ENCODE measurements at places on chromosomes 2 and 18.
A peak's percentile ranks its signal among the peaks of the same experiment; 100 is the strongest.

DNA sequence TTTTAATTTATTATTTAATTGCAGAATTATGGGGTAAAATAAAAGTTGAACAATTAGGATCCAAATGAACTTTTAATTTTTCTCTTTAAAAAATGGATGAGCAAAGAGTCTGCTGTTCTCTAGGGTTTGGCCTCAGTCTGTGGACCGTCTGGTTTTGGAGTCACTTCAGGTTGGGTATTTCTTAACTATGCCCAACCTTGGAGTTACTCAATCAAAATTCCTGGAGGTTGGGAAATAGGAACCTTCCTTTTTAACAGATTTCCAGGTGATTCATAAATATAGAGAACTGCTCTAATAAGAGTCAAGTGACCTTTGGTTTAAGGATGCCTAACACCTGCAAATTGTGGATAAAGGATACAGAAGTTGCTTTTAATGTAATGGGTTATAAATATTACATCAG is 241.5 kb upstream of the GCFC2 start:
- DNase-seq: no peak

DNA sequence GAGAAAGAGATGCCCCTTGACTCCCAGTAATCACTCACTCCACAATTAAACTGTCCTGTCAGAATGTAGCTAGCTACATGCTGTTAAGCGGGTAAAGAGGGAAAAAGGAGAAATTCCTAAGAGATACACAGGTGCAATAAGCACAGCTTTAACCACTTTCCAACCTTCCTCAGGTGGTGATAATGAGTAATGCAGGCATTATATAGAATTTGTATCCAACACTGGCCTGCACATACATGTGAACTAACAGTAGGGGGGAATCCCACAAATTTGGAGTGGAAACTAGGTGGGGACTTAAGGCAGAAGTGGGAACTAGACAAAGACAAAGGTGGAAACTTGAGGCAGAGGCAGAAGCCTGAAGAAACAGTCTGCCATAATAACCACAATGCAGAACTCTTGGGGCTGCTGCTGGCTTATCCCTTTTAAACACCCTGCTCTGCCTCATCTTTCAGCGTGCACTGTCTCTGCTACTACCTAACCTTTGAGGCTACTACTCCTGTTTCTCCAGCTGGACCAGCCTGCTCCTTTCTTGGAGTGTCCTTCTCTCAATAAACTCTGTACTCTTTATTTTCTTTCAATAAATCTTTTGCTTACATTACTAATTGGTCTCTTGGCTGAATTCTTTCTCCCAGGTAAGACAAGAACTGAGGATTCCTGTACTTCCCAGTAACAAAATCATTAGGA is 259.7 kb downstream of the PDE11A start:
- no peak for DNase-seq

- no peak for DNase-seq
These were observed 1462.8 kb upstream of the LRRTM1 start for GRCh38 chr2:81767187-81767912.

GRCh38 chr2:230459216-230459615 is 43.2 kb downstream of the SP100 start:
- DNase-seq: no peak

DNA sequence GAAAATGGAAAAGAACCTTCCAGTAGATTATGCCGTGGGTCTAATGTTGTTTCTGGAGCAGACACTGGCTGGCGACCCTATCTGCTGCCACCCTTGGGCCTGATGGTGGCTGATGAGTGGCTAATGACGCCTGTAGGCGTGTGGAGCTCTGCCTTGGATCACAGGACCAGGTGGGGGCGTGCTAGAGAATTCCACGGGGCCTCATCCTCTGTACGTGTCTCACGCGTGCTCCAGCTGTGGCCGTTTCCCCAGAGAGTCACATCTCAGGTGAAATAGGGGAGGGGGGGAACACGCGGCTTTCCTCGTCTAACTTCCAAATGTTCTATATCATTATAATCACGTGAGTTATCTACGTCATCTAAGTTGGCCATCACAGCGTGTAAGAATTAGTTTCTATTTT is 160.9 kb upstream of the SMIM21 start:
- DNase-seq: no peak

- peak; percentile 80 for DNase-seq
These were observed at the start of gene SP140 for GRCh38 chr2:230225486-230225885. TSS of gene SP140 (plus strand) at chr2:230225736. CDS start at chr2:230225845, 109 bp downstream.

DNA sequence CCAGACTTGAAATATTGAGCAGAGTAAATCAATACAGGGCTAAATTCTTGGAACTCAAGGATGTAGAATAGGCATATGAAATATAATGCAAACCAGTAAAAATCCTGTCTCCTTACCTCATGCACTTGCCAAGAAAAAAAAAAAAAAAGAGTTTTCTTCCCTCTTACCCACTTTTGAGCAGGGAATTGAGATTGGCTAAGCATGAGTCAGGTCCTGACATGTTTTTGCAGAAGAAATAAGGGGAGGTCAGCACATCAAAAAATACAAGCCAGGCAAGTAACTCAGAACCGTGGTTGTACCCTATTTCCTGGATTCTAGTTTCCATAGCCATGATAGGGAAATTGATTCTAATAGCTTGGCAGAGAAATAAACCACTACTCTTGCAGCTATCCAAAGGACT is 1526.7 kb downstream of the LRP1B start:
- no peak for DNase-seq

DNA sequence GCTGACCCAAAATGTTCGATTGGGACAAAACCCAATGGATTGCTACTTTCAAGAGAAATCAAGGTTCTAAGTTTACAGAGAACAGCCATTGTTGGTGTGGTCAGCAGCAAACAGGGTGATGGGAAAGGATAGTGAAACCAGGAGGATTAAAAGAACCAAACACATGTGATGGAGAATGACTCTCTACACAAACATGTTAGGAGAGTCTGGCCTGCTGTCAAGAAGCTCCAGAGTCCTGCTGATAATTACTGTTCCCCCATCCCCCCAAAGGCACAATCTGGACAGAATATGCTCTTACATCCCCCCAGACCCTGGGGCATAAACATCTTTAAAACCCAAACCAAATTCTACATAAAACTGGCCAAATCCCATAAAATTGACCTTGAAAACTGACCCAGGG is 32.0 kb upstream of the ACYP2 start:
- DNase-seq: no peak

- peak; percentile 38 for DNase-seq
These were observed 12.6 kb downstream of the NOP58 start for GRCh38 chr2:202278036-202278760.

All from activated T-helper 1 cell treated with anti-CD3 and anti-CD28 coated beads, Interleukin-12 subunit alpha, Interleukin-12 subunit beta, Interleukin-2, Interleukin-4 antibody, amounts not matched to agents 30 ng/mL and 10 ng/mL and 1 ng/mL, durations not matched to agents 14 hours and 24 hours and 36 hours (primary cell).